ENCODE measurements at places on chromosomes 3 and 15.

DNA sequence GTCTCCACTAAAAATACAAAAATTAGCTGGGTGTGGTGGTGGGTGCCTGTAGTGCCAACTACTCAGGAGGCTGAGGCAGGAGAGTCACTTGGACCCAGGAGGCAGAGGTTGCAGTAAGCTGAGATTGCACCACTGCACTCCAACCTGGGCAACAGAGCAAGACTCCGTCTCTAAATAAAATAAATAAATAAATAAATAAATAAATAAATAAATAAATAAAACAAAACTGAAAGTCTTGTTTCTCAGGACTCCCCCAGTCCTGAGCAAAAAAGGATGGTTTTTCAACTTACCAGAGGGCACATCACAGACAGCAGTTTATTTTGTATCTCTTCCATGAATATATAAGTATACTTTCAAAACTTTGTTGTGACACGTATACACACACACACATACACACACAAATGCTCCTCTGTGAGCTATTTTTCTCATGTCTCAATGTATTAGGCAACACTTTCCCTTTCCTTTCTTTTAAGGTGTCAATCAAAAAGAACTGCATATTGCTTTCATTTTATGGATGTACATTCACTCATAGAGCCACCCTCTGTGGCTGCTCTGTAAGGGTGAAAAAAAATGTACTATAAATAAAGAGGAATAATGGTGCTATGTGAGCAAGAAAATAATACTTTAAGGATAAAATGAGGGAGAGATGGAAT is 54.8 kb upstream of the MITF start:
- DNase-seq, result no peak

DNA sequence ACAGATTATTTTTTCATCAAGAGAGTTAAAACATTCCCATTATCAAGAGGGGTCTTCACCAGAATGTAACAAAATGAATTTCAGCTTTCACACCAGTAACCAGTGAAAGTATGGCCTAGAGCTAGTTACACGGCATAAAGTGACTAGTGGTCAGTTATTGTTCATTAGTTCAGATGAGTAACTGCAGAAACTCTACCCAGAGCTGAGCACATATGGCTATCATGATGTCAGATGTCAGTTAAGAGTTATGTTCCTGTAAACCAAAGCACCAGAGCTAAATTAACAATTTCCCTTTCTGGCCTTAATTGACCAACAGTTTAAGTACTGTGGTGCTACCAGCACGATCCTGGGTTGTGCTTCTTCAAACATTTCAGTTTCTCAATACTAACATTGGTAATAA is 6.6 kb upstream of the MRPS25 start:
- DNase-seq, result no peak

DNA sequence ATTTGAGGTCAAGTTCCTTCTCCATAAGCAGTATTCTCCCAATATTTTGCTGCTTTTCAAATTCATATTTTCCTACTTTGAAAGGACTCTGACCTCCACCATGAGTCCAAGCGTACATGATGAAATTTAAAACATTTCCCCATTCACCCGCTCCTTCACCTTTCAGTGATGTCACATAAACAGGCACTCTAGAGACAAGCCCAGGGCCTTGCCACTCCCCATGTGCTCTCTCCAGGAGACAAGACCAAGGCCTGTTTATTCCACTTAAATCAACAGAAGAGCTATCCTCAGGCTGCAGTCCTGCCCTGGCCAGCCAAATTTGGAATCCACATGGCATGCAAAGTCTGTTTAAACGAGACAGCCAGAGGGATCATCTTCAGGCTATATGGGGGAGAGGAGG is 161.5 kb downstream of the ARRDC4 start:
- no peak for DNase-seq

DNA sequence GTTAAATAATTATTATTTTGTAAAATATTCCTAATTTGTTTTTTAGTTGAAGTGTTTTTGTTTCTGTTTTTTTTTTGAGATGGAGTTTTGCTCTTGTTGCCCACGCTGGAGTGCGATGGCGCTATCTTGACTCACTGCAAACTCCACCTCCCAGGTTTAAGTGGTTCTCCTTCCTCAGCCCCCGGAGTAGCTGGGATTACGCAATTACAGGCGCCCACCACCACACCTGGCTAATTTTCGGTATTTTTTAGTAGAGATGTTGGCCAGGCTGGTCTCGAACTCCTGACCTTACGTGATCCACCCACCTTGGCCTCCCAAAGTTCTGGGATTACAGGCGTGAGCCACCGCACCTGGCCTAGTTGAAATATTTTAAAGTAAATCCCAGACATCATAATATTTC is 48.7 kb upstream of the GATM start:
- DNase-seq, result no peak

DNA sequence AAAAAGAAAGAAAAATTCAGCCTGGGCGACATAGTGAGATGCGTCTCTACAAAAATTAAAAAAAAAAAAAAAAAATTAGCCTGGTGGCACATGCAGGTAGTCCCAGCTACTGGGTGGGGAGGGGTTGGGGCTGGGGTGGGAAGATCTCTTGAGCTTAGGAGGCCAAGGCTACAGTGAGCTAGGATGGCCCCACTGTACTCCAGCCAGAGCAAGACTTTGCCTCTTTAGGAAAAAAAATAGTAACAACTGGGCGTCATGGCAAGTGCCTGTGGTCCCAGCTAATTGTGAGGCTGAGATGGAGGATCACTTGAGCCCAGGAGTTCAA is 23.9 kb upstream of the PPP4R2 start:
- no peak for DNase-seq

DNA sequence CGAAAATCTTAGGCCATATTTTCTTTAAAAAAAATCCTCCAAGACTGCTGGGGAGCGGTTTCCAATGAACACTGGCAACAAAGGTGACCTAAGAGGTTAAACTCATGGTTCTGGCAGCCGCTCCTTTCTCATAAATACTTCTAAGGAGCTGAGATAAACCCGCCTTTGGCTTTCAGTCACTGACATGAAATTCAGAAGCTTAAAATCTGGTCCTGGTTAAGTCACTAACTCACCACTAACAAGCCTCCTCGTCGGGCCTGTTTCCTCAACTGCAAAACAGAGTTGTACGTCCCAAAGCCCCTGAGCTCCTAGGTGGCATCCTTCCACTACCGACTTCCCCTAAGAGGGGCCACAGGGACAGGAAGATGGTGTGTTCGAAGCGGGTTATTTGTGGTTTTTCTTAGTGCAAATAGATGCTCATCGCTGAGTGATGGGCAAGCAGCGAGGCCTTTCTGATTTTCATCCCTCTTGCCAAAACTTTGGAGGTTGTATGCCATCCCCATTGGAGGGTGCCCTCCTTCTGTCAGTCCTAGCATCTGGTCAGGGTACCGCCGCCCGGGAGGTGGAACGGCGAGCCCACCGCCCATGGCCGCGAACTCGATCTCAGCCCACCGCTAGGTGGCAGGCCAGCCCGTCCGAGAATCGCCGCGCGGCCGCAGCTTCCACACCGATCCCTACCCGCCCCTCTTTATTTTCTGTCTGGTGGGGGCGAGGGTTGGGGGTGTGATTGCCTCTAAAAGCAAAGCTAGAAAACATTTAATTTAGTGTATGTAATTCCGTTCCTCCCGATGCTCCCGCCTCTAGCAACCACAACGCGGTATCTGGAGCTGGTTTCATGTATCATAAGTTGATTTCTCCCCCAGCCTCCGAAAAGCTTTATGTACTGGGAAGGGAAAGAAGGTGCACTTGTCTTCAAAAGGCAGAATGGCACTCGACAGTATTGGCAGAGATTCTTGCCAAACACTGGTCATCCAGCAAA is 4.6 kb downstream of the BCL6 start:
- DNase-seq, result peak; percentile 59
